ENCODE measurements at places on chromosomes 7 and 10.

GRCh38 chr10:47359101-47359500 is 10.9 kb downstream of the RBP3 start:
- no peak for DNase-seq

- no peak for DNase-seq
These were observed 54.6 kb downstream of the VSTM2A start for GRCh38 chr7:54596747-54597146.

GRCh38 chr10:72943498-72944234 is 10.9 kb downstream of the PLA2G12B start:
- DNase-seq, result no peak

DNA sequence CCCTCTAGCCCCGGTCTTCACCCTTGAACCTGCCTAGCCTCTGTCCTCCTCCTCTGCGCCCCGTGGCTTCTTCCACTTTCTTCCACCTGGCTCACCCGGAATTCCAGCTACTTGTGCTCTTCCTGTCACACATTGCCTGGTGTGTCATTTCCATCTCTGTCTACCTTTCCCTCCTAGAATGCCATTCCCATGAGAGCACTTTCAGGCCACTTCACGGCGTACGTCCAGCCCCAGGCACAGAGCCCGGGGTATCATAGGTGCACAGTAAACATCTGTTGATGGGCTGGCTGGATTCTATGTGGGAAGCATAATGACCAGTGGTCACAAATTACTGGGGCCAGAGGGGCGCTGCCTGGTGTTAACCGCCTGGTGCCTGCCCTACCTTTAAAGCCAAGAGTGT is 161.3 kb downstream of the CUX1 start:
- DNase-seq, result no peak

DNA sequence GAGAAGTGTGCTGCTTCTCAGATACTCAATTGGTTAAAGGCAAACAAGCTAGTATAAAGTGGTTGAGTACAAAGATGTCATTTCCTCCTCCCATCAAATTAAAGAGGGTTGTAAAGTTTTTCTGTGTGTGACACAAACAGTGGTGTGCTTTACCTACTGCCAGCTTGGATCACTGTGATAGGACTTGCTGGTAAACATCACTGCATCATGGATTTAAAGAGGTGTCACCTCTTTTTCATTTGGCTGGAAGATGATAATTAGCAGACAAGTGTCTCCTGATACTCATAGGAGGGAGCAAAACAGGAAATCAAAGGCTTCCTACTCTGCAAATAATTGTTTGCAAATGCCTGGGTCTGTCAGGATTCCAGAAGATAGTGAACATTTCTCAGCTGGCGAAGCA is 200.5 kb downstream of the MDFIC start:
- no peak for DNase-seq

All from esophagus squamous epithelium (tissue), 5 donors.